Activated naive CD4-positive, alpha-beta T cell treated with anti-CD3 and anti-CD28 coated beads, Interleukin-2, amount 10 ng/mL, durations not matched to agents 7 days and 5 days (primary cell): ENCODE measurements at places on chromosomes 2 and 18.

DNA sequence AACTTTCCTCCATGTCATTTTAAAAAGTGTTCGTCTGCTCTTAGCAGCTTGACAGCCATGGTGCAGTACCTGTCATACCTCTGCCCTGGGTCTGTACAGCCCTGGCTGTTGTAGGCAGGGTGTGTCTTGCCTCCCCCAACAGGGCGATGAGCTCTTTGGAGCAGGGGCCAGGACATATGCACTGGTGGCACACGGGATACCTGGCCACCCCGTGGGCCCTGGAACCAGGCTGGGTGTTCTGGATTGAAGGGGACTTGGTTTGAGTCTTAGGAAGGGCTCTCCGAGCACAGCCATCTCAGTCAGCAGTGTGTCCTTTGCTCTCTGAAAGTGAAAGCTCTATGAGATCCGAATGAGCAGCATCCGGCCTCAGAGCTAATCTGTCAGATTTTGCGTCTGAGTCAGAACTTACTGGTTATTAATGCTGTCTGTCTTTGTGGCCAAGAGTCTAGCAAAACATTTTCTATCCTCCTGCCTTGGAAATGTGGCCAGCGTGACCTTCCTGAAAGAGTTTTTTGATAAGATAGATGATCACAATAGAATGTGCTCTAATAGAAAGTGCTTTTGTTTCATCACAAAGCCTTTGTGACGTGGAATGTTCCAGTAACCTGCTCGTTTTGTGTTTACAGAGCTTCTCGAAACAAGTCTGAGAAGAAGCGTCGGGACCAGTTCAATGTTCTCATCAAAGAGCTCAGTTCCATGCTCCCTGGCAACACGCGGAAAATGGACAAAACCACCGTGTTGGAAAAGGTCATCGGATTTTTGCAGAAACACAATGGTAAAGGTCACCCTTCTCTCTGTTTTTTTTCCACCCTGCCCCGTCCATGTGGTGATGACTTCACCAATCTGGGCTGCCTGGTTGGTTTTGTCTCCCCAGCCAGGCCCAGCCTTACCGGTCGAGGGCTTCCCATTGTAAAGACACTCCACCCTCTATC lies 77.3 kb upstream of the RPL31 start:
- DNase-seq, result peak; percentile 52

GRCh38 chr2:103289105-103289725 lies 527.4 kb downstream of the TMEM182 start:
- no peak for DNase-seq

- no peak for DNase-seq
These were observed 39.5 kb downstream of the MBP start for GRCh38 chr18:77093067-77093430.

GRCh38 chr18:65631766-65632165 lies 119.0 kb upstream of the CDH7 start:
- no peak for DNase-seq

DNA sequence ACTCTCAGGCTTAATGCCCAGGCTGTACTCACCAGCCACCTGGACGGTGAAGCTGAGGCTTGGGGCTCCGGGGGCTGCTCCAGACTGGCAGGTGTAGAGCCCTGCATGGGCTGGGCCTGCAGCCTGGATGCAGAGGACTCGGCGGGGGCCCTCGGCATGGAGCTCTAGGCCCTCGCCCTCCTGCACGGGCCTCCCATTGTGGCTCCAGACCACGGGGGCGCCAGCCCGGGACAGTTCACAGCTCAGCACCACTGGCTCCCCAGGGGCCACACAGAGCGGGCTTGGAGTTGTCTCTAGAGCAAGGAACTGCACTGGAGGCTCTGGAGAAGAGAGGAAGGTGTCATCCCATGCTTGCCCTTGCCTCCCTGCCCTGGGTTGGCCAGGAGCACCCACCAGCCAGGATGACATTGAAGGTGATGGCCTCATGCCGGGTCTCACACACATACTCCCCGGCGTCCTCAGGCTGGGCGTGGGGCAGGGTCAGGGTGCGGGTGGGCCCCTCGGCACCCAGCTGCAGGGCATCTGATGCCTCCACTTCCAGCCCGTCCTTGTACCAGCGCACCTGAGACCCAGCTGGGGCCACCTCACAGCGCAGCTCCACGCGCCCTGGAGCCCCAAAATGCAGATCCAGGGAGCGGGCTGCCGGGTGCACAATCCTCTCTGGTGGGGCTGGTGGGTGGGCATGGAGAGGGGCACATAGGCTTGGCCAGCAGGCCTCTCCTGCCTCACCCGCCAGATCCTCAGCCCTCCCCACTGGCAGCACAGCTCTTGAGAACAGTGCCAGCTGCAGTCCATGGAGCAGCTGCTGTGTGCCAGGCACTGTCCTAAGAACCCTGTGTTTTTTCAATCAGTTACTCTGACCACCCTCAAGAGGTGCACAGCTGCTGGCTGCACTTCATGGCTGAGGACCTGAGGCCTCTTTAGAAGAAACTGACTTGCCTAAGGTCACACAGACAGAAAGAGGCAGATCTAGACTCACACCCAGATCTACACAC lies 13.3 kb downstream of the OBSL1 start:
- DNase-seq, result no peak

DNA sequence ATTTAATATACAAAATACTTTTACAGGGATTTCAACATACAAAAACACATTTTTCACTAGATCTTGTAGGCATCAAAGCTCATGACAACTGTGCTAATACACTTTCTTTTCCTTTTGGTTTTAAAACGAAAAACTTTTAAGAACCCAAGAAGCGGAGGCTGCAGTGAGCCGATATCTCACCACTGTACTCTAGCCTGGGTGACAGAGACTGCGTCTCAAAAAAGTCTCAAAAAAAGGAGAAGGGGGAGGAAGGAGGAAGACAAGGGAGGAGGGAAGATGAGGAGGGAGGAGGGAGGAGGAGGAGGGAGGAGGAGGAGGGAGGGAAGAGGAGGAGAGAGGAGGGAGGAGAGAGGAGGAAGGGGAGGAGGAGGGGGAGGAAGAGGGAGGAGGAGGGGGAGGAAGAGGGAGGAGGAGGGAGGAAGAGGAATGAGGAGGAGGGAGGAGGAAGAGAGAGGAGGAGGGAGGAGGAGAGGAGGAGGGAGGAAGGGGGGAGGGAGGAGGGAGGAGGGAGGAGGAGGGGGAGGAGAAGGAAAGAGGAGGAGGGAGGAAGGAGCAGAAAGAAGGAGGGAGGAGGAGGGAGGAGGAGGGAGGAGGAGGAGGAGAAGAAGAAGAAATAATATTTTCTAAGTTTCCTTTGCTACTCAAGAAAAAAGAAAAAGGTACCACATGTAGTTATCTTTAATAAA lies 13.8 kb downstream of the ROCK2 start:
- DNase-seq, result no peak

DNA sequence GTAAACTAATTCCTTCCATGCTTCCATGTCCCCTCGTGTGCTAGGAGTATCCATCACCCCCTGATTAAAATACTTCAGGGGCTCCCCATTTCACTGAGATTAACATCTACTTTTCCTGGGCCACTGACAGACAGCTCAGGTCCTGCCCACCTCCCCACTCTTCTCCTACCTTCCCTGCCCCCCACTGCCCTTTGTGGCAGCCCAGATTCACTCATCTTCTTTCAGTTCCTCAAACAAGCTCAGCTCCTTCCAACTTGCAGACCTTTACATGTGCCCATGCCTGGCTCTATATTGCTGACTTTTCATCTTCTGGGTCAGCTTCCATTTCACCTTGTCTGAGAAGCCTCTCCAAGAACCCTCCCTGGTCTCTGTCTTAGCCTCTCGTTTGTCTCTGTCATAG lies 12.0 kb downstream of the RUFY4 start:
- DNase-seq, result no peak

GRCh38 chr18:62576845-62577512 lies 54.2 kb downstream of the ZCCHC2 start:
- no peak for DNase-seq

DNA sequence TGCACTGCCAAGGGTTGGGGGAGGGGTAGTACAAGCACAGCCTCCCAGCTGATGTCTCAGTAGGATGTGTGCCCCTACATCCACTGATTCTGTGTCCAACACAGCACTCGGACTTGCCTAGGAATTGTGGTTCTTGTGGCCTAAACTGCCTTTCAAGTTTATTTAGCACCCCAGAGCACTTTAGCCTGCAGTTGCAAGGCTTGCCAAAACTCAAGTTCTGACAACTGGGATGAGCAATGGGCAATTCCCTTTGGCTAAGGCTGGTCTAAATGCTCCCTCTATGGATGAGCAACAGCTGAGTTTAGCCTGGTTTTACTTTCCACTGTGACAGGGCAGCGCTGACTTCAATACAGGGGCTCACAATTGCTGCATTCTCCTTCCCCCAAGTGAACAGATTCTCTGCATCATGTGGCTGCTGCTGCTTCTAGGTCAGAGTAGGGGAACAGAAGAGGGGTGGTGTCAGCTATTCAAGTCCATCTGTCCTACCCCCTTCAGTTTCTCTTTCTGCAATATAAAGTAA lies 471.5 kb downstream of the PIK3C3 start:
- no peak for DNase-seq

GRCh38 chr2:7189106-7189505 lies 271.9 kb downstream of the RNF144A start:
- DNase-seq, result no peak

DNA sequence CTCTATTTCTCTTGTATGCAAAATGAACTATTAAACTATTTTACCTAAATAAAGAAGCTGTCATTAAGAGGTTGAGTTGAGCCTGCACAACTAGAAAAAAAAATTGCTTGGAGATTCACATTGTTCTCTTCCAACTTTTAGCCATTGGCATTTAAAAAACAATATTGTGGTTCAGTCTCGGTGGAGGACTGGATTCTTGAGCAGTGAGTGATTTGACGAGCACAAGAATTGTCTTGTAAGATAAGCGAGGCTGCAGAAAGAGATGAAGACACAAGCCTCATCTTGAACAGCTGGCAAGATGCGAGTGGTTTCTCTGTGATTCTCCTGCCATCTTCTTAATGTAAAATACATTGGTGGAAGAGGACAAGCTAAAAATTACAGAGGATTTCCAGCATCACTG lies 67.0 kb downstream of the GALR1 start:
- no peak for DNase-seq

- no peak for DNase-seq
These were observed 78.1 kb downstream of the ASAP2 start for GRCh38 chr2:9284521-9285297.

GRCh38 chr18:76882146-76882545 lies 59.8 kb downstream of the ZNF236 start:
- DNase-seq, result no peak

DNA sequence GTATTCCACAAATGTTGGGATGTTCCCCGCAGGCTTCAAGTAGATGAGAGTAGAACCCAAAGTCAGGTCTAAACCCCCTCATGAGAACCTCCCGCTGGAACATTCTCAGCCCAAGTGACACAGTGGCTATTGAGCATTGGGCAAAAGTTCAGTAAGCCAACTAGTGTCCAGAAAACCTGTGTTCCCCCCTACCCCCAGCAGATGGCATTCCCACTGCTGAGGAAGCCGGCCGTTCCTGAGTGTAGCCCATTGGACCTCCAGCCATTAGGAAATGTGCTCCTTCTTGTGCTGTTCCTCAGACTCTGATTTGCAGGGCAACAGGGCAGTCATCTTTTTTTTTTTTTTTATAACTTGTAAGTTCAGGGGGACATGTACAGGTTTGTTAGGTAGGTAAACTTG lies 152.1 kb downstream of the NCK2 start:
- DNase-seq, result no peak

DNA sequence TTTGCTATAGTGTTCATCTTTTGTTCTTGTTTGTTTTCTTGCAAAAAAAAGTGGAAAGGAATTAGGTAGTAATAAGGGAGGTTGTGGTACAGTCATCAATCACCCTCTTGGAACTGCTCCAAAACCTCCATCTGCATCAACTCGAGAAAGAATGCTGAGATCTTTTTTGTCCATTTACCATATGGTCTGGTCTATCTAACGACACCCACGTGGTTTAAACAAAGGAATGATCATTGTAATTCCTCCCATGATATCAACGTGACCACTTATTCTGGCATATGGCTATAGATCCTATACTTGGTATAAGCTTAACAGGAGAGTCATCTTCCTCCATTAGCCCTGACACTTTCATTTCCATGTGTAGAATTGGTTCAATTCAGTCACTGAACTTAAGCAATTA lies 1025.3 kb upstream of the NXPH2 start:
- DNase-seq, result no peak

- no peak for DNase-seq
These were observed 24.7 kb downstream of the MDH1 start for GRCh38 chr2:63613391-63613901.

- no peak for DNase-seq
These were observed 331.3 kb downstream of the SS18 start for GRCh38 chr18:25759111-25759510.

DNA sequence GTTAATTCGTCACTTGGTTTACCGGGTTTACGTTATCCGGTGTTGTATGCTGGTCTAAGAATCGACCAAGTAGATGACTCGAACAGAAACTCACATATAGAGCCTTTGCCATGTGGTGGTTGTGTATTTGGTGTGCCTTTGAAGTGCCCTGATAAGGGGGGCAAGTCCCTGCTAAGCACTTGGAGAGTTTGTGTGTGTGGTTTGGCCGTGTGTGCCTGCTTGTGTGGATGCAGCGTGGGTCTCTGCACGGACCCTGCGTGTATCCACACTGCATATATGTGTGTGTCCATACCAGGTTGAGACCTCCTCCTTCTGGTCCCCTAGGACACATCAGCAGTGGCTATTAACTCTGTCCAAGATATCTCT lies 2.4 kb upstream of the CELF4 start:
- DNase-seq, result no peak

GRCh38 chr2:62185475-62186155 lies 10.3 kb upstream of the B3GNT2 start:
- no peak for DNase-seq

GRCh38 chr2:6630209-6630608 lies 235.5 kb downstream of the CMPK2 start:
- DNase-seq, result no peak

GRCh38 chr2:177545143-177545542 lies 152.6 kb downstream of the AGPS start:
- DNase-seq, result no peak

DNA sequence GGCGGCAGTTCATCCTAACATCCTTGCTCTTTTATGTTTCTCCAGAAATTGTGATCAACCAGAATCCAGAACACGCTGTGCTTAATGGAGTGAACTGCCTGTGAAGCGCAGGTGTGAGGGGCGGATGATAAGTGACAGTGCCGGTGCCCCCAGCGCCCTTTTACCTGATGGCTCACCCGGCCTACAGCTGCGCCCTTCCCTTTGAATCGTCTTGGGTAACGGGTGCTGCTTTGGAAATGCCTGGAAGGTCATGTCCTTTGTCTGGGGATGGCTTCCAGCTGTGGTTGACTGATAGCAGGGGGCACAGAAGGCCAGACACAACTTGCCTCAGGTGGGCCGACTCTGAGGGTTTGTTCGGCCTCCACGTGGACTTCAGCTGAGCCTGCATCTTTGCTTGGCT lies 119.4 kb downstream of the LPIN1 start:
- DNase-seq, result no peak

- DNase-seq, result peak; percentile 63
These were observed 891 bp downstream of the CAB39 start for GRCh38 chr2:230713331-230714135.

DNA sequence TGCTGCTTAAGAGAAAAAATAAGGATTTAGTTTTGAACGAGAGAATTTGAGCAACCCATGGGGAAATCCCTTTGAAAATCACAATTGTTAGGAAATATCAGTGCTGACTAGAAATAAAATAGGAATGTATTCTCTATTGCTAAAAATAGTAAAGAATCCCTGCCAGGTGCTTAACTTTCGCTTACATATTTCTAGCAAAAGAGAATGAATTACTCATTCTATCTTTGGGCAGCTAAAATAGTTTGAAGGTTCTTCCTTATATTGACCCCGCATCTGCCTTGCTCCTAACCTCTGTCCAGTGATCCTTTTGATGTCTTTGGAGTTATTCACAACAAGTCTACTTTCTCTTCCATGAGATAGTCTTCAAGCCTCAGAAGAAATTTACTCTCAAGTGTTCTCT lies 103.8 kb downstream of the PLCL1 start:
- no peak for DNase-seq

- no peak for DNase-seq
These were observed 39.1 kb downstream of the FBXO11 start for GRCh38 chr2:47867205-47867604.
